Activated CD4-positive, alpha-beta memory T cell treated with anti-CD3 and anti-CD28 coated beads for 36 hours (primary cell): ENCODE measurements at places on chromosomes 7 and 10. TPM values are rescaled to one million over a fixed set of nuclear protein-coding genes. Genes with fewer than 3 reads are reported as not detected.

DNA sequence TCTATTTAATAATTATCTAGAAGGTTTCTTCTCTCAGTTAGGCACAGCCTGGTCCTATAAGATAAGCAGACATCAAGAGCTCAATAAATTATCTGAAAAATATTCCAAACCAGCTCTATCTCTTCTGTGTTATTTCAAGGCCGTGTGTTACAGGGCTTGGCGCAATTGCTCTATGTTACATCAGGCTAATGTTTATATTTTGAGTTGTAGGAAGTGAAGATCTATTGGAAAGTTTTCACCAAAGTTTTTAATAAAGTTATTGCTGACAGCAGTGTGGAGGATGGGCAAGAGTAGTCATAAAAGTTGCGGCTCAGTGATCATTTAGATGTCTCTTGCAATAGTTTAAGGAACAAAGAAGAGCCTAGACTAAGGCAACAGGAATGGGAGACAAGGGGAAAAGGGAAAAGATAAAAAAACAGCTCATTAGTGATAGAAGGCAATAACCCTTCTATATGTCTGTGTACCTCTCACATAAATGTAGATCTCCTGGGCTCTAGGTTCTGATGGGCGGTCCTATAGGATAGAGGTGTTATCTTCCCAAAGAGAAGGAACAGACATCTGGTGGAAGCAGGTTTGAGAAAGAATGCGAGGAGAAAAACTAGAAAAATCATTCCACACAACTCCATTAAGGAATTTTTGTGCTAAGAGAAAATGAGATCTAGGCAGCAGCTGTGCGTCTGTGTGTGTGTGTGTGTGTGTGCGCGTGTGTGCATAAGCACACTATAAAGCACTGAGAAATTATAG is 5.9 kb upstream of the ANKRD7 start:
- peaks cover 12% of the 10 kb centered on the region for H3K27me3 ChIP-seq
- DNase-seq: no peak
- no peak overlapping the region for H3K4me3 ChIP-seq
- H3K4me1 ChIP-seq: peaks cover 13% of the 10 kb centered on the region
- no peaks in the 10 kb centered on the region for H3K36me3 ChIP-seq

DNA sequence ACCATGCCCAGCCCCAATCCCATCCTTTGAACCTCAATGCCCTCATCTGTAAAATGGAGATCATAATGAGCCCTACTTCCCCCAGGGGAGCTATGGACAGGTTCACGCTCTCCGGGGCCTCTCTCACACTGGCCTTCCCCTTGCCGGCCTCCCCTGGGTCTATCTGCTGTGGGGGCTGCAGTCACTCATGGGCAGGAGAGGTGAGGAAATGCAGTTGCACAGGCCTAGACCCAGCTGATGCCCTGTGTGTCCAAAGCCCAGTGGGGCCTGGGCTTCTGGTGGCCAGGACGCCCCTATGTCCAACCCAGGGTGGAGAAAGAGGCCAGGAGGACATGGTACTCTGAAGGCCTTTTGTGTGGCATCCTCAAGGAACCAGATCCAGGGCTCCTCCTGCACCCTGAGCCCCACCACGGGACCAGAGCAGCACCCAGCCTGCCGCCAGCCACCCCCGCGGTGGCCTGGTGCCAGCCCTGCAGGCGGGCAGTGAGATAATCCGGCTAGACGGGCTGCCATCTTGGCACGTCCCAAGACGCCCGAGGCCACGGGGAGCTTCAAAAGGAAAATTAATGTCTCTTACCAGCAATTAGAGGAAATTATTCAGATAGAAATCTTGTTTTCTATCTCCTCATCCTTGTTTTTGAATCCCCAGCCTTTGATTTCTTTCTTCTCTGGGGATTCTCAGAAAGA is 39.0 kb downstream of the MYL10 start:
- no peak overlapping the region for H3K4me3 ChIP-seq
- no peaks in the 10 kb centered on the region for H3K36me3 ChIP-seq
- H3K4me1 ChIP-seq: no peaks in the 10 kb centered on the region
- no peak for DNase-seq
- no peaks in the 10 kb centered on the region for H3K27me3 ChIP-seq

GRCh38 chr7:68537051-68537773 is 1061.1 kb upstream of the AUTS2 start:
- DNase-seq: no peak
- no peaks in the 10 kb centered on the region for H3K27me3 ChIP-seq
- no peaks in the 10 kb centered on the region for H3K36me3 ChIP-seq

DNA sequence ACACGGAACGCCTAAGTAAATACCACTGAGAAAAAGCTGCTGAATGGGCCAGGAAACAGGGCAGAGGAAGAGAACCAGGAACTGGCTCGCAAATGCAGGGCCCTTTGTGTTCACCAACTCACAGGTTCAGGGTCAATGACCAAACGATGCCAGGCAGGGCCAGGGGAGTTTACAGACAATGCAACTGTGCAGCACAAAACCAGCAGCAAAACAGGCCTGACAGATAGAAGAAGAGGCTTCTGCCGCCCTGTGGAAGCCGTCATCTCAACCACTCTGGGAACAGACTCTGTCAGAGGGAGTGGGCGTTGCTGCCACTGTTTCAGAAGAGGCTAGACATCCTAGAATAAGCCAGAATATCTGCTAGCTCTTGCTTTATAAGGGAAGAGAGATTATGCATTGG is 117.9 kb downstream of the KMT2E start:
- no peak overlapping the region for H3K4me3 ChIP-seq
- no peaks in the 10 kb centered on the region for H3K27me3 ChIP-seq
- peak; percentile 48 for DNase-seq
- H3K4me1 ChIP-seq: peaks cover 28% of the 10 kb centered on the region
- H3K36me3 ChIP-seq: peaks cover 6% of the 10 kb centered on the region
- H3K27ac ChIP-seq: no peak overlapping the region

DNA sequence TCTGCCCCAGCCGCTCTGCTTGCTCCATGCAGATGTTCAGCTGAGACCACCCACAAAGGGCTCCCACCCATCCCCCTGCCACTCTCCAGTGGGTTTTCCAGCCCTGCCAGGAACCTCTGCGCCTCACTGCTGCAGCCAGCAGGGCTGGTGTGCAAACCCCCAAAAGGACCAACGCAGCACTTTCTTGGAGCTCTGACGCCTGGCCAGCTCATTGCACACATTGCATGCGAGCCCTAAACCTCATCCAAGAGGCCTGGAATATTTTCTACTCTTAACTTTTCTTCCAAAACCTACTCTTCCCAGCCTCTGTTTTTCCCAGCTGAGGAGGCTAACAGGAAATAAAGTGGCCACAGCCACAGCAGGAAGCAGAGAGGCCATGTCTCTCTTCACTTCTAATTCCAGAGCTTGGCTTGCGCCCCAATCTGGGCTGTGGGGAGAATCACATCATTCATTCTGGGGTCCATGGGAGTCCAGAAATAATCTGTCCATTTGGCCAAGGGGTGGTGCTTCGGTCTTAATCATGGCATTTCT is 4.6 kb upstream of the FAM170B start:
- H3K36me3 ChIP-seq: no peaks in the 10 kb centered on the region
- H3K27me3 ChIP-seq: peaks cover 11% of the 10 kb centered on the region
- no peak overlapping the region for H3K4me3 ChIP-seq
- H3K27ac ChIP-seq: no peak overlapping the region
- no peak for DNase-seq

- no peaks in the 10 kb centered on the region for H3K4me1 ChIP-seq
- H3K27ac ChIP-seq: no peak overlapping the region
- no peaks in the 10 kb centered on the region for H3K36me3 ChIP-seq
- peaks cover 20% of the 10 kb centered on the region for H3K27me3 ChIP-seq
- DNase-seq: no peak
- H3K4me3 ChIP-seq: no peak overlapping the region
Measured at GRCh38 chr7:1270181-1270580, 37.5 kb downstream of the UNCX start.

GRCh38 chr10:52558090-52558489 is 214.5 kb downstream of the MBL2 start:
- DNase-seq: no peak
- H3K27me3 ChIP-seq: no peaks in the 10 kb centered on the region
- no peak overlapping the region for H3K27ac ChIP-seq
- no peak overlapping the region for H3K4me3 ChIP-seq
- H3K36me3 ChIP-seq: no peaks in the 10 kb centered on the region

DNA sequence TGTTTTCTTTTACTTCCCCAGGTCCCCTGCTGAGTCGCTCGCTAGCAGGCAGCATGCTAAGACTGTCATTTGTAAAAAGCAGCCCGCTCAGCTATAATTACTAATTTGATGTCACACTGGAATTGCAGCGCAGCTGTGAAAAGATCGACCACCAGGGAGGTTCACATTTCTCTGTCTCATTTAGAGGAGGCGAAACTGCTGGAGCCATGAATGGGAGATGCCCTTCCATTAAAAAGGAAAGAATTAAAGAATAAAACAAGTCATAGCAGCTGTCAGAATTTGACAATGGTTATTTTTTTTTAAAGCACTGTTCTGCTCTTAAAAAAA is 153.5 kb downstream of the PIP4K2A start:
- H3K36me3 ChIP-seq: peaks cover 17% of the 10 kb centered on the region
- no peak overlapping the region for H3K4me3 ChIP-seq
- no peaks in the 10 kb centered on the region for H3K27me3 ChIP-seq
- peaks cover 2% of the 10 kb centered on the region for H3K4me1 ChIP-seq

The CROT gene
- 8.5 TPM for total RNA-seq

- H3K27me3 ChIP-seq: no peaks in the 10 kb centered on the region
- DNase-seq: no peak
- no peaks in the 10 kb centered on the region for H3K36me3 ChIP-seq
- H3K4me3 ChIP-seq: no peak overlapping the region
- H3K27ac ChIP-seq: no peak overlapping the region
- H3K4me1 ChIP-seq: no peaks in the 10 kb centered on the region
Measured at GRCh38 chr7:78601728-78602127, 803.2 kb downstream of the PHTF2 start.

GRCh38 chr10:69375307-69376151 is 41.2 kb downstream of the TACR2 start:
- H3K36me3 ChIP-seq: peaks cover 42% of the 10 kb centered on the region
- H3K4me1 ChIP-seq: no peaks in the 10 kb centered on the region
- no peak overlapping the region for H3K27ac ChIP-seq
- H3K4me3 ChIP-seq: no peak overlapping the region
- no peaks in the 10 kb centered on the region for H3K27me3 ChIP-seq
- no peak for DNase-seq

GRCh38 chr10:76117949-76118348 is 686.5 kb downstream of the LRMDA start:
- peaks cover 1% of the 10 kb centered on the region for H3K27me3 ChIP-seq
- no peak overlapping the region for H3K4me3 ChIP-seq
- H3K36me3 ChIP-seq: no peaks in the 10 kb centered on the region
- no peaks in the 10 kb centered on the region for H3K4me1 ChIP-seq
- DNase-seq: no peak

- H3K27me3 ChIP-seq: no peaks in the 10 kb centered on the region
- H3K27ac ChIP-seq: no peak overlapping the region
Measured at GRCh38 chr10:76176166-76176550, 744.7 kb downstream of the LRMDA start.

The PAXIP1 gene
- 22.2 TPM for total RNA-seq

GRCh38 chr10:110349831-110350230 is 45.1 kb upstream of the SMNDC1 start:
- no peak for DNase-seq
- no peaks in the 10 kb centered on the region for H3K36me3 ChIP-seq
- no peak overlapping the region for H3K4me3 ChIP-seq
- H3K27me3 ChIP-seq: no peaks in the 10 kb centered on the region

GRCh38 chr7:17915796-17916195 is 24.5 kb downstream of the SNX13 start:
- no peak for DNase-seq
- no peak overlapping the region for H3K27ac ChIP-seq
- peaks cover 8% of the 10 kb centered on the region for H3K4me1 ChIP-seq
- H3K27me3 ChIP-seq: no peaks in the 10 kb centered on the region

GRCh38 chr7:13742811-13743210 is 246.7 kb downstream of the ETV1 start:
- peak; percentile 17 for DNase-seq
- no peaks in the 10 kb centered on the region for H3K27me3 ChIP-seq
- H3K27ac ChIP-seq: no peak overlapping the region
- no peak overlapping the region for H3K4me3 ChIP-seq
- H3K4me1 ChIP-seq: no peaks in the 10 kb centered on the region
- no peaks in the 10 kb centered on the region for H3K36me3 ChIP-seq

GRCh38 chr10:87961314-87961713 is 97.9 kb downstream of the PTEN start:
- H3K27me3 ChIP-seq: no peaks in the 10 kb centered on the region
- H3K27ac ChIP-seq: no peak overlapping the region
- no peaks in the 10 kb centered on the region for H3K4me1 ChIP-seq
- no peak for DNase-seq
- H3K36me3 ChIP-seq: peaks cover 22% of the 10 kb centered on the region
- no peak overlapping the region for H3K4me3 ChIP-seq

The IKZF1 gene
- total RNA-seq: 207 TPM

- no peaks in the 10 kb centered on the region for H3K4me1 ChIP-seq
- H3K27me3 ChIP-seq: no peaks in the 10 kb centered on the region
- H3K27ac ChIP-seq: no peak overlapping the region
- H3K4me3 ChIP-seq: no peak overlapping the region
- DNase-seq: no peak
- H3K36me3 ChIP-seq: no peaks in the 10 kb centered on the region
Measured at GRCh38 chr10:52121688-52122087, 192.4 kb upstream of the DKK1 start.

DNA sequence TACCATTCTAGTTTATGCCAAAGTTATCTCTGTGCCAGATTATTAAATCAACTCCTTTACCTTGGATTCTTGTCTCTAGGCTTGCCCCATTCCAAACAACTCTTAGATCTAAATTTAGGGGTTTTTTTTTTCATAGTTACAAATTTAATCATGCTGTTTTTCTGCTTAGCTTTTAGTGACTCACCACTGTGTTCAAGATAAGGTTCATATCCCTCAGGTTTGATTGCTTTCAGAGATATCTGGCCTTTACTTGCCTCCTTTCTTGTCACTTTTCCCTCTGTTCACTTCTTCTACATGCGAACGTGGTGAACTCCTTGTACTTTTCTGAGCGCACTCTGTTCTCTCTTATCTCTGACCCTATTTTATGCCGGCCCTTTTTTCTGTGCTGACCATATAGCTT is 78.2 kb downstream of the VPS50 start:
- H3K4me1 ChIP-seq: no peaks in the 10 kb centered on the region
- H3K4me3 ChIP-seq: no peak overlapping the region
- no peak for DNase-seq
- peaks cover 9% of the 10 kb centered on the region for H3K36me3 ChIP-seq

DNA sequence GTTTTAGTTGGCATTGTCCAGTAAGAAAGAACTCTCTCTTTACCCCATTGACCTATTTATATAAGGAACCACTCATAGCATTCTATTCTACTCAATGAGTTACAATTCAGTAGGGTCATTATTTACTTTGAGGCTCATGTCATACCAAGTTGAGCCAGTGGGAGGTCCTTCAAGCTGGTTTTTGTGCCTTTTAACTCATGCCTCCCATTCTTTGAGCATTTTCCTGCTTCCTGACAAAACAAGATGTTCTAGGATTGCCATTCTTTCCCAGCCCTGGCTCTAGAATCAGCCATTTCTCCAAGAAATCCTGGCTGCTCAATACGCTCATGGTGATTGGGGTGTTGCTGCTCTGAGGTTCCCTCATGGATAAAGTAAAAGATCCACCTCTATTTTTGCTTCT is 250.1 kb downstream of the ABCA13 start:
- DNase-seq: no peak
- no peaks in the 10 kb centered on the region for H3K4me1 ChIP-seq
- no peaks in the 10 kb centered on the region for H3K27me3 ChIP-seq

The PPP1R17 gene
- not detected for total RNA-seq
